ENCODE measurements at places on chromosomes 4 and X.

DNA sequence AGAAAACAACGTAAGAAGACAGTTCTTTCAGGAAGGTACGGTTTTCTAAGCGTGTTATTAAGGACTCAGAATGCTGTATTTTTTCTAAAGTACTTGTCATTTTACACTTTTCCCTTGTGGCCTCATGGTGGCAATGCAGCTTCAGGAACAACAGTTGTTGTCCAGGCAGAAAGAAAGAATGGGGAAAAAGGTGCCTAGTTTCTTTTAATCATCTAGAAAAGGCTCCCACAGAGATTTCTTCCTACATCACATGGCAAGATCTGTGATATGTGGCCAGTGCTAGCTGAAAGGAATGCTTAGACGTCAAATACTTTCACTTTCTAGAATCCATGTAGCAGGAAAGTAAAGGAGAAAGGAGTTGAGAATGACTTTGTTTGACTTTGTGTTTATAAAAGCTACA, 49.0 kb upstream of the TRAM1L1 start:
- peak; percentile 47 for DNase-seq

DNA sequence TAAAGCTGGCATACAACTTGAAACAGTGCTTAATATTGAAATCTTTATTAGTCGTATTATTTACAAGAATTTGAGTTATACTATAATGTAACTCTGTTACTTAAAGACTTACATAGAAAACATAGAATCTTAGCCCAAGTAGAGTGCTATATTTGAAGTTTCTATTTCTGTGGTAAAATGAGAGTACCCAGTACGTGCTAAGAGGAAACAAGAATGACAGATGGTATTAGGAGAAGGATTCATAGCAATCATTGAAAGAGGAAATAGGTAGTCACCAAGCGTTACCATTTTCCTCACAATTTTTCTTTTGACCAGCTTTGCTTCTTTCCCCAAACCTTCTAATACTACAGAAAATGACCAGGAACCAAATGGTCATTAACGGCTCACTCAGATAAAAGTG, 412.1 kb upstream of the GRIA3 start:
- no peak for DNase-seq

GRCh38 chr4:177737387-177737940, 295.2 kb upstream of the AGA start:
- no peak for DNase-seq

- DNase-seq = no peak
Measured at GRCh38 chrX:2336181-2336580, 164.6 kb downstream of the DHRSX start.

GRCh38 chr4:36189511-36190226, 54.6 kb downstream of the ARAP2 start:
- no peak for DNase-seq

GRCh38 chrX:19616016-19616415, 100.7 kb upstream of the MAP3K15 start:
- DNase-seq = no peak

DNA sequence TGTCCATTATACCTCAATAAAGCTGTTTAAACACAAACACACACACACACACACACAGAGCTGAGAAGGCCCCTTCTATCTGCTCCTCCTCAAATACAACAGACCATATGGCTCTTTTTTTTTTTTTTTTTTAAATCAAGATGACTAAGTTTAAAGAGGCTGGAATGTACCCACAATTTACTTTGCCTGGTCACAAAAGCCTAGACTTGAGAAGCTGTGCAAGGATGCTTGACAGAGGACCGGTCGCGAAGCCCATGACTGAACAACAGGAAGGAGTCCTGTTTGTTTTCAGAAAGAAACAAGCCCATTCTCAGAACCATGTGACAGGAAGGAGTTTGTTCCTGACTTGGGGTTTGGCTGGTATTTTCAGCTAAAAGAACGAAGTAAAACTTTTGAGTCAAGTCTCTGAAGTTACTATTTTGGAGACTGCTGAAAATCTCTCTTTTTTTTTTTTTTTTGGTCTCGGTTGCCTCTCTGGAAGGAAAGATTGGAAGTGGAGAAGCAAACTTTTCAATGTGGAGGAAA, 650.9 kb upstream of the TENM3 start:
- DNase-seq = no peak

DNA sequence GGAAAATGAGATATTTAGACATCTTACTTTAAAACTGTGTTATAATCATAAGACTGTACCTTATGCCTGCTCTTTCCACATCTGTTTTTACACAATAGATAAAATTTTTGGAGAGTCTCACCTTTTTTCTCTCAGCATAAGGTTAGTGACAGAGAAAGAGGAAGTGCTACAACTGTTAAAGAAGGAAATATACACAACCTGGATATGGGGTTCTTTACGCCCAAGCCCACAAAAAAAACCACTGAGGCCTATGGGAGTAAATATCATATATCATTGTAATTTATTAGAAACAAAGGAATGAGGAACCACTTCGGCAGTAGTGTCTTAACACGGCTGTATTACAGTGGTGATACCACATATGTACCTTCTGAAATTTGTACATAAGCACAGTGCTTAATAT, 265.9 kb upstream of the GK2 start:
- DNase-seq = no peak

DNA sequence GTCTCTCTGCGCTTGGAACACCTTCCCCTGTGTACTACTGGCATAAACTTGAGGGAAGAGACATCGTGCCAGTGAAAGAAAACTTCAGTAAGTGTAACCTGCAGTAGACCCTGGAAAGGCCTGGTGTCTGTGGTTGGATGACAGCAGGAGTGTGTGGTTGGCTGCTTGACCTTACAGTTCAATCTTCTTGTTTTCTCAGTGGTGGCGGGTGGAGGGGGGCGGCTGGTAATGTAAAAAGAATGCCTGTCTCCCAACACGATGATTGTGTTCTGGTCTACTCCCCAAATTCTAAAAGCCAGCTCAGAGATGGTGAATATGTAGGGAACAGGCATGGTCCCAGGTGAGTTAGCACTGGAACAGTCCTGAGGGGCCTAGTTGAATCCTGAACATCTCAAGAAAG, 18.6 kb downstream of the PSMD10 start:
- DNase-seq = no peak

GRCh38 chrX:1727531-1728027, 112.7 kb downstream of the ASMT start:
- peak; percentile 67 for DNase-seq

GRCh38 chr4:78299565-78299972, 242.4 kb downstream of the FRAS1 start:
- no peak for DNase-seq

DNA sequence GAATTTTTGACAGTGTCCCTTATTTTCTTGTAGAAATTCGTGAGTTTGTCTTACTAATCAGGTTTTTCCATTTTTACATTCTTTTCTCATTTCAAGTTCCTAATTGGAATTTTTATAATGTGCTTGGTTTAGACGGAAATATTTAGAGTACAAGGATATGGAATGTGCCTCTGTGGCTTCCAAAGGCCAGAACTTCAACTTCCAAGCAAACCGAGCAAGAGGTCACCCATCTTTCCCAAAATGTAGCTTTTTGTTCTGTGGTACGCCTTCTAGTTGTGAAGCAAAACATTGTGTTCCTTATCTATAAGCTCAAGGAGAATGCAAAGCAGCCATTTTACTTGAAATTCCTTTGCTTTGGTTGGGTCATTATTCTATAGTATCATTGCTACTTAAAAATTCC, 212.8 kb upstream of the PACRGL start:
- DNase-seq = no peak

- DNase-seq = no peak
Measured at GRCh38 chr4:156594624-156595023, 377.0 kb downstream of the PDGFC start.

DNA sequence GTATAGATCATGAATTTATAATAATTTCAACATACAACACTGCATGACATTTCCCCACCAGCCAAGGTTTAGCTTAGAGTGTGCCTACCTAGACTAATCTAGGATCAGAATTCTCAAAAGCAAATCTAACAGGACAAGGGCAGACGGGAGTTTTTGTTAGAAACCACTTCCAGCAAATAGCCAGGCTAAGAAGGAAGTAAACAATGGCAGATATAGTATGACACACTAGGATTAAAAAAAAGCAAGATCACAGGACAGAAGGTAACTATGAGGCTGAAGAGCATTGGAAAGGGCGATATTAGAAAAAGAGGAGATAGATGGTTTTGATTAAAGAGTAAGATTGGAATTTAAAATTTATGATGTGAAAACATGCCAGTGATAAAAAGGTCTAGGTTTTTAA, 124.8 kb downstream of the LRBA start:
- no peak for DNase-seq

DNA sequence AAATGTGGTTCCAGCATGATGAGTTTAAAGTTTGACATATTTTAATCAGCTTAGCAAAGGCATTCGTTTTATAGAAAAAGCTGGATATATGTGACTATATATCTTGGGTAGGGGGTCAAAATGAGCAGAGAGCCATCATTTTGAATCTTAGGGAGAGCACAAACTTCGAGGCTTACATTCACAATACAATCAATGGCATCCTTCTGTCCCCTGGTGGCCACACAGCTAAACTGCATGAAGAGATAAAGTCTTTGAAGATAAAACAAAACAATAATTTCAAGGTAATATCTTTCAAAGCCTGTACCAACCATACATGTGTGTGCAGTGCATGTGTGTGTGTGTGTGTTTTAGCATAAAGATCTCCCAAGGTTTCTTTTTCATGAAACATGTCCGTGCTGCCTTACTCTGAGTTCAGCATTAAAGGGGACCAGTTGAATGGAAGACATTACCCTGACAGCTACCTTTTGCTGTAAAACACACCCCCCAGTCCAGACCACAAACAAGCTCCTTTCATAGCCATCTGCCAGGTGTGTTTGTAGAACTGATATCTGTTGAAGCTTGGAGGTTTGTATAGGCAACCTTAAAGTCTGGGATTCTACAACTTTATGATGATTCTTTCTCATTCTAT, 22.0 kb downstream of the DYNLT3 start:
- no peak for DNase-seq

DNA sequence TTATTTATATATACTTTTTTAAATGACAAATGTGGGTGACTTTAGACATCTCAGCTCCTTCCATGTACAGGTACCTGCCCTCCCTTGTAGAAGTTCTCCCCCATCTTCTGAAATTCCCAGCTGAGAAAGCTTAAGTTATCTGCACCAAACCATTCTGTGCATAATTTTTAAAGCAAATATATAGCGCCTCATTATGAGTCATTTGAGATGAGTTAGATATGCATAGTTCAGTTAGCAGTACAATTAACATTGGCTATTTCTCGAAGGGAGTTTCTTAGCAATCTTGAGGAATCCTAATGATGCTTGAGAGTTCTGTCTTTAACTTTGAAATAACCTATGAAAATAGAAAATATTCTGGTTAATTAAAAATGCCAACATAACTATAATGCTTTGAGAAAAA, 19.4 kb upstream of the UFSP2 start:
- no peak for DNase-seq

- DNase-seq = no peak
Measured at GRCh38 chrX:43699475-43699874, 43.4 kb downstream of the MAOA start.

GRCh38 chr4:37685161-37685822, 884 bp downstream of the RELL1 start:
- DNase-seq = no peak

GRCh38 chr4:110586131-110586850, 36.6 kb downstream of the PITX2 start:
- peak; percentile 3 for DNase-seq

GRCh38 chr4:55827582-55827981, 8.0 kb downstream of the EXOC1L start:
- no peak for DNase-seq

GRCh38 chrX:19886883-19887531, 393 bp downstream of the SH3KBP1 start:
- DNase-seq = no peak

- no peak for DNase-seq
Measured at GRCh38 chr4:90842960-90843359, 715.8 kb downstream of the CCSER1 start.

- DNase-seq = no peak
Measured at GRCh38 chr4:120630427-120630826, 292.1 kb downstream of the PRDM5 start.

DNA sequence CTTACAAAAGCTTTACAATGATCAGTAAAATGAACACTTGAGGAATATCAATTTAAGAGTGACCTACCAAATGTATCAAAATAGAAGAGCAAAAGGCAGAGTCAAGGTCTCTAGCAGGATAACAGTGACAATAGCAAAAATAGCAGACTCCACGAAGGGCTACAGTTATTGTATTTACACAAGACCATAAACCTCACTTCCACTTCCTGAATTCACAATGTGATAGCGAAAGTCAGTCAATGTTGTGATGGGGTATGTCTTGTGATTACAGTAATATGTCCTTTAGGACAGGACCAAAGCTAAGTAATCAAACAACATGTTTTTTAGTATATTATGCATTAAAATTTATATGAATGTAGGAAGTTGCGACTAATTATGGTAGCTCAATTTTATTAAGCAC, 139.6 kb downstream of the IQCM start:
- DNase-seq = no peak

DNA sequence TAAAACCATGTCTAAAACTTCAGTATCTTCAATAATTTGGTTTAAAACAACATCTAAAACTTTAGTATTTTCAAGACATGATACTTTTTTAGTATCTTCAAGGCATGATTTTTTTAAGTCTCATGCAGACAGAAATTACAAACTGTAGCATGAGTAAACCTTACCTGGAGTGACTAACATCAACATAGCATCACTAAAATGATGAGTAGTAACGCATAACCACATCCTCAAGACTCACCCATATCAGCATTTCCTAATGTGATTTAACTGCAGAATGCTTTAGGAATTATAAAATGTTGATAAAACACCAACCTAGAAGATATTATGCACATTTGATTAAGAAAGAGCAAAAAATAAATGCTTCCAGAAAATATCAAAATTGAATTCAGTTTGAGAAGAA, 19.7 kb upstream of the EDNRA start:
- DNase-seq = no peak

DNA sequence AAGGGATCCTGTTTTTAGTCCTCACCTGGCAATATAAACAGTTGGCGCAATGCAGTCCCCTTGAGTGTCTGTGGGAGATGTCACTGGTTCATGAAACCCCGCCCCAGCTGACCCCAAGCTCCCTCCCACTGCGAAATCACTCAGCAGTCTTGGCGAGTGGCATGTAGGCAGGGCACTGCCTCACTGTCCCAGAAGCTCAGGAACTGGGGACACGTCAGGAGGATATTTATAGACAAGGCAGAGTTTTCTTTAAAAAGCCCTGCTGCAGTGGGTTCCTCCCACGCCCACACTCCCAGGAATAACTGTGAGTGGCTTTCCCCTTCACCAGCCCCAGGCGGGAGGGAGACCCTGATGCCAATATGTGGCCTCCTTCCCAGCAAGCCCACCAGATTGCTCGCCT, 44.3 kb upstream of the PPP2R2C start:
- no peak for DNase-seq

All from amniotic stem cell (primary cell).